CD4-positive, CD25-positive, alpha-beta regulatory T cell (primary cell): ENCODE measurements at places on chromosomes 2 and 18. TPM values are rescaled to one million over a fixed set of nuclear protein-coding genes. Genes with fewer than 3 reads are reported as not detected.

The SLC30A3 gene
- 0.10 TPM for total RNA-seq

The LYPD6B gene
- total RNA-seq = not detected

The OSR1 gene
- not detected for total RNA-seq

The CYBRD1 gene
- total RNA-seq = 0.94 TPM

The SERPINB3 gene
- not detected for total RNA-seq

The AKAIN1 gene
- not detected for total RNA-seq

The BCL11A gene
- total RNA-seq = 2.0 TPM

The C2orf66 gene
- not detected for total RNA-seq

The EVA1A gene
- not detected for total RNA-seq

The MROH2A gene
- not detected for total RNA-seq

The ATL2 gene
- 60.9 TPM for total RNA-seq

The STK25 gene
- 117 TPM for total RNA-seq

The ZC3H6 gene
- total RNA-seq = 18.7 TPM

The CYS1 gene
- total RNA-seq = not detected

The ANKRD62 gene
- not detected for total RNA-seq

The IRS1 gene
- total RNA-seq = 3.5 TPM

The LHCGR gene
- not detected for total RNA-seq

The TRAPPC12 gene
- total RNA-seq = 97.3 TPM

The GAL3ST2 gene
- total RNA-seq = 1.1 TPM

The UGT1A4 gene
- not detected for total RNA-seq

The IL1R2 gene
- 1.8 TPM for total RNA-seq

The DES gene
- total RNA-seq = not detected

The RNU2-63P gene
- total RNA-seq = 15.4 TPM
